ENCODE measurements at places on chromosomes 6 and 20.
A peak's percentile ranks its signal among the peaks of the same experiment; 100 is the strongest.

- DNase-seq = no peak
These were observed 43.3 kb downstream of the LRRC1 start for GRCh38 chr6:53837865-53838769.

GRCh38 chr6:156557251-156557910, 219.8 kb upstream of the ARID1B start:
- DNase-seq = no peak

- no peak for DNase-seq
These were observed 25.2 kb downstream of the MED23 start for GRCh38 chr6:131602781-131603312.

DNA sequence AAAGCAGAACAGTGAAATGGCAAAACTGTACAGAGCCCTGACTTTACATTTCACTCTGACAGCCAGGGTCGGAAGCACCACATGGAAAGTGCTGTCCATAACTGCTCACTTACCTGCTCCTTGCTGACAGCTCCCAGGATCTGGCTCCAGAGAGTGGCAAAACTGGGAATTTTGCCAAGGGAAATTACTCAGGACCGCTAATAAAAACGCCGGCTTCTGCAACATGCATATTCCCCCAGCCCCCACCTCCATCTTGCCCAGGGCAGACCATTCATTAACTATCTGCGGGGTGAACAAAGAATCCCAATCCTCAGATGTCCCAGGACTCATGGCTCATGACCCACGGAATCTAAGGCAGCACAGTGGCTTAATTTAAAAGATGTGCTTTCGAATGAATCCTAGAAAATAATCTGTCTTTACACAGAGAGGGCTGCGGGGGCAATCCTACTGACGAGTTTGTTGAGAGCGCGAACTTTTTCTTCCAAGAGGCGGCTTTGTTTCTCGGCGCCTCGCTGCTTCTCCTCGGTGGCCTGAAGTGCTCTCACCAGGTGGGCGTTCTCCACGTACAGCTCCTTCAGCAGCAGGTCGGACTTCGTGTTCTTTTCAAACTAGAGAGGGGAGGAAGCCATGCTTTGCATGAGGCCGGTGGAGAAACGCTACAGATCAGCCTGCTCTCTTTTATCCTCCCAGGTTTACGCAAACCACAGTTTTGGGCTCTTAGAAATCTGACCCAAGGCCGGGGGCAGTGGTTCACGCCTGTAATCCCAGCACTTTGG, 45.8 kb downstream of the GINS1 start:
- DNase-seq = no peak

DNA sequence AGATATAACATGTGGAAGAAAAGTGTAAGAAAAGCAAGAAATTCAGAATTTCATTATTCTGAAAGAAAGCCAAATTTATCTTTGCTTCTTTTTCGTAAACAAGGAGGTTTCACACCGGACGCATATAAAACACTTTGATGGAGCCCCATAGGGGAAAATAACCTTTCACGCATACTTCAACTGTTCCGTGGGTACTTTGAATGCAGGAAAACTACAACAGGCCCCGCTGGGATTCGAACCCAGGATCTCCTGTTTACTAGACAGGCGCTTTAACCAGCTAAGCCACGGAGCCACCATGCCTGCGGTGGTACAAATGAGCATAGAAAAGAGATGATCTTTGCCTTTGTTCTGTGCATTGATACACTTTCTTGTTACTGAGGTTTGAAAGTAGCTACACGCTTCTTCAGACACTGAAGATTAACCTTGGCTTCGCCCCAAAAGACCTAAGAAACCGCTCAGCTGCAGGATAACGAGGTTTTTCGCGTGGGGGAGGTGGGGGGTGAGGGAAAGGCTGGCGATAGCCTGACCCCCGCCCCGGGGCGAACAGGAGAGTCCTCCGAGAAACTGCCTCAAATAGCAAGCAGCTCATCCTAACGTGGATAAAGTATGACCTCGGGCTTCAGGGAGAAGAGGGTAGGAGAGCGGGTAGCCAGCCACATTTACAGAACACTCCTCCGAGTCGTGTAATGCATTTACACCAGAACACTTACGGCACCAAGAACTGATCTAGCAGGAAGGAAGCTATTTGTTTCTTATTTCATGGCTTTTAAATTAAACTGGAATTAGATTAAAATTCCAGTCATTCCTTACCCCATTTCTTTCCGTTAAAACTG, 5.3 kb upstream of the HMGN4 start:
- peak; percentile 89 for DNase-seq

- peak; percentile 72 for DNase-seq
These were observed 54.7 kb downstream of the TRAM2 start for GRCh38 chr6:52522151-52522626.

DNA sequence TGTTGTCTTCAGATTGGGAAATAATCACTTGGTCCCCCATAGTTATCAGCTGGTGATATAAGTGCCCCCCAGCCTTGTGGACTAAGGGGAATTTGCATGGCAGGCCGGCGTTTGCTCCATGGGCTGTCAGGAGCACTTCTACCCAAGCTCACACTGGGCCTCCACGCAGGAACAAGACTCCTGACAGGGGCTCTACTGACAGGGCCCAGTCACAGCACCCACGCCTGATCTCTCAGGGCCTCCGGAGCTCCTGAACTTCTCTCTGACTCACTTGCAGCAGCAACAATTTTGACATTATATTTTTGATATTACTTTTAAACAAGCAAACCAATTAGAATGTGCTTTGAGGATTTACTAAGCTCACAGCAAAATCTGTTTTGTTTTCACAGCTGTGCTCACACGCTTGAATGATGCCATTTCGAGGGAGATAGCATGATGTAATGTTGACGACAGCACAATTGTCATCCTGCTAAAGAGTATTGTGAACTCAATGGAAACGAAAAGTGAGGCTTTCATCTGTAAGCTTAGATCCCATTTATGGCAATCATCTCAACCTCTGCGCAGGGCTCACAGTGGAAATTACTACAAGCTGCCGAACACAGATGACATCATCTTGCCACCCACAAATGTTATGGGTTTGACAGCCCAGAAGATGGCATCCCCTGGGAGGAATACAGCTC, 28.7 kb upstream of the TXNDC5 start:
- no peak for DNase-seq

DNA sequence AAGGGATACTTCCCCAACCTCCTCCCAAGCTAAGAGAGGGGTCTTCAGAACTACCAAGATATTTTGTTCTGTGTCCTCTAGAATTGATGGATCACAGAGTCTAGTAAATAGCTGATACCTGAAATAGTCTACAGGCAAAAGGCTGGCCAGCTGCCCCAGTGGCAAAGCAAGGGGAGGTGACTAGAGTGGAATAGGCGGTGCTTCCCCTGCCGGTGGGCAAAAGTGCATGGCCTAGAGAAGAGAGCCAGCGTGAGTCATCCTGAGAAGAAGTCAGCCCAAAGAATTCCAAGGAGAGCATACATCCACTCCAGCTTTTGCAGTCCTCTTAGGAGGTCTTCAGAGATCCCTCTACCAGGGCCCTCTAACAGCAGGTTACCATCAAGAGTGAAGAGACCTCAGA, 14.7 kb downstream of the DPPA5 start:
- DNase-seq = no peak

DNA sequence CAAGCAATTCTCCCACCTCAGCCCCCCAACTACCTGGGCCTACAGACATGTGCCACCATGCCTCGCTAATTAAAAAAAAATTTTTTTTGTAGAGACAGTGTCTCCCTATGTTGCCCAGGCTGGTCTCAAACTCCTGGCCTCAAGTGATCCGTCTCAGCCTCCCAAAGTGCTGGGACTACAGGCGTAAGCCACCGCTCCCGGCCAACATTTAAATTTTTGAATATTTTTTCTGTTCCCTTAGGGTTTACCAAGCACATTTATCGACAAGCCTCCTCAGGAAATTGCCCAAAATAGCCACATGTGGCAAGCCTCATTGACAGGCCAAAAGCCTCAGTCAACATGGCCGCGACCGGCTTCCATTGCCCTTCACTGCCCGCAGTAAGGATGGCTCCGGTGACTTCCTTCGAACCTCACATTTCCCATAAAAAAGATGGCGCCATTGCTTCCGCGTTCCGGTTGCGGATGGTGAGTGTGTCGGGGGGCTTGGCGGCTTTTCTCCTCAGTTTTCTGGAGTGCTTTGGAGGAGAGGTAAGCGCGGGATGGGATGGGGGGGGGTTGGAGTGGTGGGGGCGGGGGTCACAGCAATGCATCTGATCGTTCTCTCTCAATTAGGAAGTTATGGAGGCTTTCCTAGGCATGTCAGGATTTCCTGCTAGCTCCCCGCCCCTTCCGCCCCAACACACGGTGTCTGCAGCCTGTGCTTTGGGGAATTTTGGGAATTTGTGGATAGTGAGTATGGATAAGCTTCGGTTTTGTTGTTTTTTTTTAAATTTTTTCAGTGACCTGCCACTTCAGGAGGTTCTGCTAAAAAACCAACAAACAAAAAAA, at the start of gene SHLD1:
TSS of gene SHLD1 (plus strand) at position 450 of the 828 bp plus-strand sequence. CDS start 22,465 bp downstream, outside the sequence.
- peak; percentile 91 for DNase-seq

DNA sequence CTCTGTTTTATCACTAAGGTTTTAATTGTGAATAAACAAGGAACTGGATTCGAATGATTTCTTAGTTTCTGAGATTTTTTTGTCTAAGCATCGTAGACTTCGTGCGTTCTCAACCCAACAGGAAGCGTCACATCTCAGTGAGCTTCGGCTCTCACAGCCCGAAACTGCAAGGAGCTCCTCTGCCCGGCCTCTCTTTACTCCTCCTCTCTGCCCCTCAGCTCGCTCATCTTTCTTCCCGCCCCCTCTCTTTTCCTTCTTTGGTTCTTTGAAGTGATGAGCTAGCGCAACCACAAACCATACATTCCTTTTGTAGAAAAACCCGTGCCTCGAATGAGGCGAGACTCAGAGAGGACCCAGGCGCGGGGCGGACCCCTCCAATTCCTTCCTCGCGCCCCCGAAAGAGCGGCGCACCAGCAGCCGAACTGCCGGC, 480 bp upstream of the NT5E start:
- DNase-seq = no peak

GRCh38 chr20:312067-312466, 13.3 kb upstream of the SOX12 start:
- no peak for DNase-seq

DNA sequence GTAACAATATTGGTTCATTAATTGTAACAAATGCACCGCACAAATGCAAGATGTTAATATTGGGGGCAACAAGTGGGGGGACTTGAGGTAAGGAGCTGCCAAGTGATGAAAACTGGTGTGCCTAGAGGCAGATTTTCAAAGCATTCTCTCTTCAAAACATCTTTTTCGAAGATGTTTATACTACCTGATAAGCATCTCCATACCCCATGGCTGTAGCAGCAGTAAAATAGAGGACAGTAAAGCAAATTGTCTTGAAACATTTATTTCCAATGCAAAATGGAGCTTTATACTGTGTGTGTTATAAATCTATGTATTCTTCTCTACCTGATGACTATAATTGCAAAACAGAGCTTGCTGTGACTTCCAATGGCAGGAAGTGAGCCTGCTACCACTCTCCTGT, 42.5 kb downstream of the MYLIP start:
- no peak for DNase-seq

DNA sequence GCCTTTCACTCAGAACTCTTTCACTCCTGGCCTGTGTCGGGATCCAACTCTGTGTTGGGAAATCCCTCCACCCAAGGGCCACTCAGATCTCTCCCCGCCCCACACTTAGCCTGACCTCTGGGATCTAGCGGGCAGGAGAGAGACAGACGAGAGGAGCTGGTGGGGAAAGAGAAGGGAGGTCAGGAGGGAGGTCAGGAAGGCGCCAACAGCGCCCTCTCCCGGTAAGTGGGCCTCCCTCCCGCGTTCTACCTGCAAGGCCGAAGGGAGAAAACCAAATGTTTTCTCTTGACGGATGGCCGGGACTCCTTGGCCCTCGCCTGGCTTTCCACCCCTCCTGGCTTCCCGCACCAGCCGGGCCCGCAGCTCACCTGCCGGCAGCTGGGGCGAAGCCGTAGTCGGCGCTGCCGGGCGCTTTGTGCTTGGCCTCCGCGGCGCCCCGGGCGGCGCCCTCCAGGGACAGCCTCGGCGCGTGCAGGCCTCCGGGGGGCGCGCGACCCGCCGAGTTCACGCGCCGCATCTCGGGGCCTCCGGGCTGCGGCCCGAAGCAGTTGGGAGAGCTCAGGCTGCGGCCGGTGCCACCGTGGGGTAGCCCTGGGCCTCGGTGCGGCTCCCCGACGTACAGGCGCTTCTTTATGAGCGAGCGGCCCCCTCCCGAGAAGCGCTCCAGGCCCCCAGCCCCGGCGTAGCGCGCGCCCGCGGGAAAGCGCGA, 38.2 kb downstream of the C6orf132 start:
- DNase-seq = peak; percentile 84

DNA sequence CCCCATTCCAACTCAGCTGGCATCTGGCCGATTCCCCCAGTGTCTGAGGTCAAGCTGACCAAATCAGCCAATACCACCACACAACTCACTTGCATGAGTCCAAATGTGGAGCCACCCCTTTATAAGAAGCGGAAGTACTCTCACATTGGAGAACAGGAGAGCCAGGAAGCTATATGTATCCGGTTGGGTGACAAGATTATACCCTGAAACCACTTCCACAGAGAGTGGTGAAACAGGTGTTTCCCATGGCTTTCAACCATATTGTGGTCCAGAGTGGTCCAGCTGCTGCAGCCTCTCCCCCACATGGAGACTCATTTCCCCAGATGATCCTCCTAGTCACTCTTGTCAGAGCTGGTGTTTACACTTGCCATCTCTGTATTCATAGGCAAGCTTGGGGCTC, 24.0 kb upstream of the SERINC1 start:
- no peak for DNase-seq

GRCh38 chr6:105560611-105561066, 157.8 kb upstream of the PREP start:
- DNase-seq = no peak

GRCh38 chr6:49155316-49155715, 307.7 kb downstream of the MMUT start:
- no peak for DNase-seq

DNA sequence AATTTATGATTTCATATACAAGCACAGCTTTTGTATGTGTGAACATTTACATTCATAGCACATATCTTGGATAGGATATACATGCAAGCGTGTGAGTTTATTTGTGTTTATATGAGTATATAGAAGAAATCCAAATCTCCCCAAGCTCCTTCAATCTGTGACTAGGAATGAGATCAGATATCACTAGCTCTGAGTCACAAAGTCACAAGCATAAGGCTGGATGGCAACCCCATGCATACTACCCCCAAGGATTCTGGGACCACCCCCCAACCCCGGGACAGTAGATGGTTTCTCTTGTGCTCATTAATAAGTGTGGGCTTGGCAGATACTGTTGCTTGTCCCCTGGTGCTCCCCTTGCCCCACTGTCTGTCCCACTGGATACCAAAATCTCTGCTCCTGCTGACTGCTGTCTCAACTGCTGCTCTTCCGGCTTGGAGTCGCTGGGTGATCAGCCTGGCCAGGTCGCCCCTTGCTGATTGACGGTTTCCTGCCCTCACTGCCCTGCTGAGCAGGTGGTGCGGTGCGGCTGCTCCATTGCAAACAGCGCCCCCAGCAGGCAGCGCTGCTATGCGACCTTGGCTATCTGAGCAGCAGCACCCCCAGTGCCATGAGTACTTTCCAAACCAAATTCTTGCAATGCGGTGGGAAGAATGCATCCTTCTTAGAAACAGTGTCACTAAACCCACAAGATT, 279.4 kb downstream of the CD83 start:
- DNase-seq = no peak

Data from cardiac septum (tissue), 1 donor.